Epithelial cell of alveolus of lung (primary cell): ENCODE measurements at places on chromosomes 2 and 18. TPM values are rescaled to one million over a fixed set of nuclear protein-coding genes. Genes with fewer than 3 reads are reported as not detected.

Gene PLB1
- total RNA-seq: 1.0 TPM in 1 of 2 replicates, not detected in the other

Gene SCYGR4
- total RNA-seq: not detected in 2 replicates

Gene GKN1
- not detected in 2 replicates for total RNA-seq

Gene DYNC2LI1
- 10.1 and 25.0 TPM in 2 replicates for total RNA-seq

Gene SPOPL
- 8.4 and 9.6 TPM in 2 replicates for total RNA-seq

Gene SERPINB2
- 1.4 and 19.1 TPM in 2 replicates for total RNA-seq
